ENCODE measurements at places on chromosomes 5 and 9.
A peak's percentile ranks its signal among the peaks of the same experiment; 100 is the strongest.

DNA sequence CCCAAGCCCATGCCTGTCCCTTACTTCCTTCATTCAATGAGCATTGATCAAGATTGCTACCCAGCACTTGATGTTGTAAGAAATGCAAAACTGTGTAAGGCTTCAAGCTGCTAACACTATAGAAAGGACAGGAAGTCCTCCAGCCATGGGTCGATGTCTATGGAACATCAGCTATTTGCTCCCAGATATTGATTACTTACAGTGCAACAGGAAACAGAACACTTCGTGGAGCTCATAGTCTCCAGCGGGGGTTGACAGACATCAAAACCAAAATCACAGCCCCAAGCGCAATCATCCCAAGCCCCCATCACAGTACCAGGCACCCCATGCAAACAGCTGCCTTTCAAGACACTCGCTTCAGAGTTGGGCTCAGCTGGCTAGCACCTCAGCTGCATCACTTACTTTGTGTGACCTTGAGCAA is 26.8 kb upstream of the DUSP1 start:
- DNase-seq: no peak

- DNase-seq: no peak
Measured at GRCh38 chr5:36311956-36312355, 10.3 kb upstream of the RANBP3L start.

GRCh38 chr9:88198341-88198807 is 60.1 kb upstream of the SPATA31C2 start:
- DNase-seq: no peak

GRCh38 chr5:156004754-156005153 is 322.2 kb upstream of the SGCD start:
- DNase-seq: no peak

DNA sequence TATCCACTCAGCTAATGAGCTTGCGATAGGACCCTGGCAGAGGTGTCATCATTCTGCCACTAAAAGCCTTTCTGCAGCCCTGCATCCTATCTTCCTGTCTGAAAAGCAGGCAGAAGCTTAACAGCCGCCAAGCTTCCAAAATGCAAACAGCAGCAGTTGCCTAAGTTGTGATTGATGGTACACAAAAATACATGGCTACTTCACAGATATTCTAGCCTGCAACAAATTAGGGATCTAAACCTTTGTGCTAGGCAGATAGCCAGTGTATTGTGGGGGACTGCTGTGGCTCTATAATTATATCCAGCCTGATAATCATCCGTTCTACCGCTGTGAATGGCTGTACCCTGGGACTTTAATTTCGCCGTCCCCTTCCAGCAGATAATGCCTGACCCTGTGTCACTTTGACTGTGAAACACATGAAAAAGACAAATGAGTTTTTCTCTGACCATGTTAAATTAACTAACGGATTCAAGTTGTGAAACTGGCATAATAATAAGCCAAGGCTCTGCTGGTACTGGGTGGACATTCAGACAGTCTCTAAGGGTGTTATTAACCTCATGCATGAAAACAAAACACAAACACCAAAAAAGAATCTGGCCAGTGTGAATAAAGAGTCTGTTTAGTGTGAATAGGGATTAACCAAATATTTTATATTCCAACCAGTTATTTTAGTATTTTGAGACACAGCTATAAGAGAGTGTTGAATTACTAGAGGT is 45.9 kb downstream of the SEMA6A start:
- no peak for DNase-seq

DNA sequence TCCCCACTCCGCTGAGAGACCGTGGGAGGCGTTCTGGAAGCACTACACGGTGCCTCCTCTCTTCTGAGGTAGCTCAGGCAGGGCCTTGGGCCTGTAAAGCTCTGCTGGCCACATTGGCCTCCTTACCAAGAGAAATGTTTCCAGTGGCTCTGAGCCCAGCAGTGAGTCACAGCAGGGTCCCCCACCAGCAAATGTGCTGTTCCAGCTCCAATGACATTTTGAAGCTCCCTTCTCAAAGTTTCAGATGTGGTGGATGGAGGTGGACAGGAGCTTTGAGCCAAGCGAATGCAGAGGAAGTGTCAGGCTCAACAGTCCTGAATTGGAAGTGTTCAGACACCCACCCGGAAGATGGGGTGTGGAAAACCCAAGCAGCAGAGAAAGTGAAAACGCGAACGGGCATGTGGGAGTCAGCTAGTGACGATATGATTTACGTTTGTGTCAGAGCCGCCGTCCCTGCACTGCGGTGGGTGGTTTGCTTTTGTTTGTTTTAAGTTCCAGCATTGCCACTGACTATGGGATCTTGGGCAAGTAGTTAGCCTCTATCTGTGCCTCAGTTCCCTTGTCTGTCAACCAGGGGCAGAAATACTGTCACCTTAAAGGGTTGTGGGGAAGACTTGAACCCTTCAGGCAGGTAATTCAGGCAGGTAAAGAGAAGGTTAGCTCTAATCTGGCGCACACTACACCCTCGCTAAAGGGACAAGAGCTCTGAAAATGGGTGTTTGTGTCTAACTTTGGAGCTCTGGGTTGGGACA is 38.2 kb downstream of the C5orf15 start:
- peak; percentile 54 for DNase-seq

DNA sequence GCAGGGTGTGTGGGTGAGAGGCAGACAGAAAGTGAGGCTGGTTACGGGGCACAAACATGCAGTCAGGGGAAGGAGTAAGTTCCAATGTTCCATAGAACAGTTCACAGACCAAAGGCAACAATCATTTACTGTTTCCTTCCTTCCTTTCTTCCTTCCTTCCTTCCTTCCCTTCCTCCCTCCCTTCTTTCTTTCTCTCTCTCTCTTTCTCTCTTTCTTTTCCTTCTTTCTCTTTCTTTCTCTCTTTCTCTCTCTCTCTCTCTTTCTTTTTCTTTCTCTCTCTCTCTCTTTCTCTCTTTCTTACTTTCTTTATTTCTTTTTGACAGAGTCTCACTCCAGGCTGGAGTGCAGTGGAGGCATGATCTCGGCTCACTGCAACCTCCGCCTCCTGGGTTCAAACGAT is 125.8 kb upstream of the LPCAT1 start:
- no peak for DNase-seq

GRCh38 chr9:17775656-17776055 is 196.8 kb downstream of the SH3GL2 start:
- no peak for DNase-seq

GRCh38 chr5:1736889-1737711 is 62.5 kb downstream of the MRPL36 start:
- no peak for DNase-seq

- no peak for DNase-seq
Measured at GRCh38 chr5:54634089-54634488, 116.5 kb downstream of the SNX18 start.

GRCh38 chr5:120510994-120511686 is 47.0 kb downstream of the PRR16 start:
- no peak for DNase-seq

GRCh38 chr9:7293091-7293490 is 506.5 kb downstream of the DMAC1 start:
- DNase-seq: no peak

DNA sequence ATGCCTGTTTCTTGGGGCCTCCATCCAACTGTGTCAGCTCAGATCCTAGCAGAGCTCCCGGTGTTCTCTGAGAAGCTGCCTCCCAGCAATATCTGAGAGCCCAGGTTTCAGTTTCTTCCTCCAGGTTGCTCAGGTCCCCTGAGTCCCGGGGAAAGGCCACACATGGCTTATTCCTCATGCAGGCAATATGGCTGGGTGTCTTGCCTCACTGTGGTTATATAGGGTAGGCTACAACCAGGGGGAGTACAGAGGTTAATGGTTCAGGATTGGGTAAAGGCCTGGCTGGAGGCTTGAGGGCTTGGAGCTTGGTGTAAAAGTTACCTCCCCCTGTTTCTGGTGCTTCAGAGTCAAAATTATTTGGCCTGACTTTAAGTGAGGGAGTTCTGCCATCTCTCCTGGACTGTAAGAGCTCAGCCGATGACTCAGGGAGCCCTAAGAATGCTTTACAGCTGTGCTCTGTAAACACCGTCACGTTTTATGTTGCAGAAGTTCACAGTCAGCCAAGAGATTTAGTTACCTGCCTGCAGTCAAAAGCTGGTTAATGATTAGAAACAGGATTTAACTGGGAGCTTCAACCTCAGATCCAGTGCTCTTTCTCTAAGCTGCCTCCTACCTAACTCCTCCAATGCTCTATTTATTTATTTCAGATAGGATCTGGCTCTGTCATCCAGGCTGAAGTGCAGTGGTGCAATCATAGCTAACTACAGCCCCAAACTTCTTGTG is 24.3 kb upstream of the UBAP2 start:
- no peak for DNase-seq

- no peak for DNase-seq
Measured at GRCh38 chr9:136493567-136493971, 10.7 kb upstream of the SEC16A start.

DNA sequence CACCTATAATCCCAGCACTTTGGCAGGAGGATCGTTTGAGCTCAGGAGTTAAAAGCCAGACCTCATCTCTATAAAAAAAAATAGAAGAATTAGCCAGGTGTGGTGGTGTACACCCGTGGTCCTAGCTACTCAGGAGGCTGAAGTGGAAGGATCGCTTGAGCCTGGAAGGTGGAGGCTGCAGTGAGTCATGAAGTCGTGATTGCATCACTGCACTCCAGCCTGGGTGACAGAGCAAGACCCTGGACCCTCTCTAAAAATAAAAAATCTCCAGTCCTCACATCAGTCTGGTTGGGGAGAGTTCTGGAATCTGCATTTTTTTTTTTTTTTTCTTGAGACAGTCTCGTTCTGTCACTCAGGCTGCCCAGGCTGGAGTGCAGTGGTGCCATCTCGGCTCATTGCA is 9.3 kb downstream of the FPGS start:
- no peak for DNase-seq
